ENCODE measurements at places on chromosomes 1 and 21.

GRCh38 chr1:175888996-175889395 lies 145.6 kb upstream of the TNR start:
- DNase-seq = peak; percentile 34

- no peak for DNase-seq
Measured at GRCh38 chr1:230139741-230140140, 72.7 kb downstream of the GALNT2 start.

GRCh38 chr1:42170779-42171621 lies 6.5 kb upstream of the GUCA2A start:
- no peak for DNase-seq

- DNase-seq = no peak
Measured at GRCh38 chr1:55154616-55155015, 60.5 kb downstream of the USP24 start.

DNA sequence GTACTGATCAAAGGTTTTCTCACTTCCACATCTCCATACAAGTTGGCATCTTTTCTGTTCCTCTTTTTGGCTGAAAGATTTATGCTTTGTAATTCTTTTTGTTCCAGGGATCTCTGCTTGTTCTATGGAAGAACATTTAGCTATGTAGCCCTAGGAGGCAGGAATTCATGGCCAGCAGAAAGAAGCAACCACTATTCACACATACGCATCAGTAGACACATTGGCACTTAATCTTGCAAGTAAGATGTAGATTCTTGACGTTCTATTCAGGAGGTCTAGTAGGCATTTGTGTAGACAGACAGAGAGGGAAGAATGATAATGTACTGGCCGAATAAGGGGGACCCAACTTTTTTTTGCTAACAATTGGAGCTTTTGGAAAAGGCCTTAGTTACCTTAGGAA lies 336.0 kb downstream of the NUF2 start:
- DNase-seq = no peak

GRCh38 chr1:182196897-182197870 lies 135.7 kb upstream of the ZNF648 start:
- no peak for DNase-seq

- no peak for DNase-seq
Measured at GRCh38 chr1:20660363-20660762, 806 bp downstream of the DDOST start.

GRCh38 chr1:46043458-46044017 lies 88.9 kb downstream of the PIK3R3 start:
- DNase-seq = no peak

- DNase-seq = peak; percentile 51
Measured at GRCh38 chr1:20476265-20477038, 9.6 kb downstream of the CAMK2N1 start.

DNA sequence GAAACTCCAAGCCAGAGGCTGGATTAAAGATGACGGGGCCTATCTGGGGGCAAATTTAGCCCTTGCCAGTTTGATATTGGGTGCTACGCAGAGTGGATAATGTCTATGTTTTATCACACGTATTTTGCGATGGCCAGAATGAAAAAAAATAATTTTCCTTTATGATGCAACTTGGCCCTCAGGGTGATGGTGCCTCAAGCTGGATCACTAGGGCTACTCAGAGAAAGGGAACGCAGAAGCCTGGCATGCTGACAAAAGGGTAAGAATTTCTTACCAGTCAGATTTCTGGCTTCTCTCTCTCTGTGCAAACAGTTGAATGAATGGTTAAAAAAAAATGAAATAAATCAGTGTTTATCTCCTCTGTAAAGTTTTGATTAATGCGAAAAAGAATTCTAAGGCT lies 32.6 kb upstream of the NEK2 start:
- no peak for DNase-seq

DNA sequence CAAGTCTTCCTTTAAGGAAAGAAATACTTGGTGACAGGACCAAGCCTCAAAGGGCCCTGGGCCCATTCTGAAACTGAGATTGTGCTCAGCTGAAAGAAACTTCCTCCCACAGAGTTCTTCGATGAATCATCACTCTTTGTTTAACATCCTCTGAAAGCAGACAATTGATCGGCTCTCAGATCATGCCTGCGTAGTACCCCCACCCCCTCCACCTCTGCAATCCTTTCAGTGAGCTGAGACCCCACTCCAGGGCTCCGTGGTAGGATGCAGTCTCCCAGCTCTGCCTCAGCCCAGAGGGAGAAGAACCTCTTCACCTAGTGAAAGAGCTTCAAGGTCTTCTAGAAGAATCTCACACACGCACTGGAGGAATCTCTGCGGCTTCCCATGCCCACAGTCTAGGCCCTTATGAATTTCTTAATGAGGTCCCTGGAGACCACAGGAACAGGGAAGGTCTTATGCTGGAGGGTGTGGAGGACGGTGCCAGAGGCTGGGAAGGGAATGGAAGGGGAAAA lies 104.9 kb upstream of the SOD1 start:
- DNase-seq = no peak

Data from AG20443 (cell line).